ENCODE measurements at places on chromosomes 13 and 19. TPM values are rescaled to one million over a fixed set of nuclear protein-coding genes. Genes with fewer than 3 reads are reported as not detected.
A peak's percentile ranks its signal among the peaks of the same experiment; 100 is the strongest.

- DNase-seq: peak; percentile 87
Observed at GRCh38 chr19:1133471-1133929, 29.7 kb downstream of the GPX4 start.

DNA sequence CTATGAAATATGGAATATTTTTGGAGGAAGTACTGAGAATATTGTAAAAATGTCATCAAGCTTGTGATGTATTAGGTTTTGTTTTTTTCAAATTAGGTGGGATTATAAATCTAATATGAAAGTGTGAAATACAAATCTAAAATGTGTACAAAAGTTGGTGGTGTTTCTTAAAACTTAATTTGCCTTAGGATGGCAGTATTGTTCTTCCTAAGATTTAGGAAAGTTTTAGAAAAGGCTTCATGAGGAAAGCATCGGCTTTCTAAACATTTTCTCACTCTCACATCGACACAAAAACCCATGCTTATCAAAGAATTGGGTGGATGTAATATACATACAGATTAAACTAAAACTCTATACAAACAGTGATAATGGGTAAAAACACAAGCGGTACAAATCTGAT is 972.0 kb upstream of the PCDH20 start:
- DNase-seq: no peak

- no peak for DNase-seq
Observed at GRCh38 chr13:99495466-99496183, 5.6 kb upstream of the TM9SF2 start.

- DNase-seq: no peak
Observed at GRCh38 chr13:73001971-73002370, 56.8 kb upstream of the KLF5 start.

DNA sequence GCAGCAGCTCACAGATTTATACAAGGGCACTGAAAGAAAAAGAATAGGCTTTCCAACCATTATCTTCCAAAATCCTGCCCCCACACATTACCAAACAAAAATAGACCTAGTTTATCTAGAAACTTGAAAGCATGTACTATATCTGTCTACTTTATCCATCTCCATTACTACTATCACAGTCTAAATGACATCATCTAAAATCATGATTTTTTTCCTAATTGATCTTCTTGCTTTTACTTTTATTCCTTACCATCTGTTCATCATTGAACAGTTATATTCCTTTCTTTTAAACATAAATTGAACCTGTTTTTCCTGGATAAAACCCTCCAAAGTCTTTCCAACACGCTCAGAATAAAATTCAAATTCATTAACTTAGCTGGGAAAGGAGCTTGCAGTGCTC is 414.7 kb downstream of the KCTD12 start:
- no peak for DNase-seq

GRCh38 chr13:35136585-35136984 is 194.5 kb downstream of the NBEA start:
- no peak for DNase-seq

GRCh38 chr19:10730932-10731331 is 13.1 kb downstream of the DNM2 start:
- DNase-seq: no peak

DNA sequence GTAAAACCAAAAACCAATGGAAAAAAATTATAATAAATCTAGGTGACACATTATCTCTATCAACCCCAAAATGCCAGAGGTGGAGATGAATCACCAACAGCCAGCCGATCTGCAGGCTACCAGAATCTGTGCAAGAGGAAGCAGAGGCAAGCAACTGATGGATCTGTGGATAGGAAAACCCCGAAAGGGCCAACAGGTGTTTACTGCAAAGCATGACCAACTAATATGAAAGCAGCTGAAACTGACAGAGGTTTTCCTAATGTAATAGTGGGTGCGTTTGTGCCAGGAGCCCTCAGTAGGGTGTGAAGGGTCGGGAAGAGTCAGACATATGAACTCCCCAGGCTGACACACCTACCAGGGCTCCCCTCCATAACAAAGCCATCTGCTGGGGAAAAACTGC is 554.6 kb downstream of the RFC3 start:
- no peak for DNase-seq

GRCh38 chr13:97615266-97615665 is 181.3 kb downstream of the RAP2A start:
- no peak for DNase-seq

DNA sequence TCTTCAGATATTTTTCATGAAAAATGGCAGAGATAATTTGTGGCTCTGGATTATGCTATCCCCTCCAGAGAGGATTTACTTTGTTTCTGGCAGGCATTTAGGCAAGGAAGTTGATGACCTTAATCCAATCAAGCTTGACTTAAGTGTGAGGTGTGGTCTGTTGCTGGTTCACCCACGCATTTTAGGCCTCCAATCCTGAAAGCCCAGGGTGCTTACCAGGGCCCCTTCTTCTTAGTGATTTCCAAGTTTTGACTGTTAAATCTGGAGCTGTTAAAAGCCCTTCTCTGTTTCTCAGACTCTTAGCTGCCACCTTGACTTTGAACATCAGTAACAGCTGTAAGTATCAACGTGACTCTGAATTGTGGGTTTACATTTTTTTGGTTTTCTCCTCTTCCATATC is 161.8 kb downstream of the DNAJC15 start:
- DNase-seq: no peak

DNA sequence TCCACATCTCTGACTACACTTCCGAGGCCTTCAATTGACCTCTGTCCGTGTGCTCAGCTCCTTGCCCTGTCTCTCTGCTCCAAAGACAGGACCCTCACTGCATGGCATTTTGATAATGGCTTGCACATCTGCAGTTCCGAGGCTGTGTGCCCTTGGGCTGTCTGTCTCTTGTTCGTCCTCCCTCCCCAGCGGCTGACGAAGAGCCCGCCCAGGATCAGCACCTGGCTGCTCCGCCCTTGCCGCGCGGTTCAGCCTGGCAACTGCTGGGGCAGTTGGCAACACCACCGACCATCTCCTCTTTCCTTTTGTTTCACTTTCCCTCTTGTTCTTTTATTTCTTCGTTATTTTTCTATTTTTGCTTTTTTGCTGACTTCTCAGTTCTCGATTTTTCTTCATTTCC is 270.4 kb downstream of the TEX29 start:
- DNase-seq: no peak

GRCh38 chr19:48490981-48491792 is 20.4 kb downstream of the LMTK3 start:
- DNase-seq: peak; percentile 61

Gene SLC10A2
- not detected for total RNA-seq

Gene B3GNT3
- total RNA-seq: not detected

Gene CRX
- total RNA-seq: not detected

Gene SCN1B
- total RNA-seq: 0.43 TPM

Gene TTC9B
- not detected for total RNA-seq

Gene CBY2
- total RNA-seq: not detected
